IPS-NIHi11 (cell line): ENCODE measurements at places on chromosomes 12 and 14.

DNA sequence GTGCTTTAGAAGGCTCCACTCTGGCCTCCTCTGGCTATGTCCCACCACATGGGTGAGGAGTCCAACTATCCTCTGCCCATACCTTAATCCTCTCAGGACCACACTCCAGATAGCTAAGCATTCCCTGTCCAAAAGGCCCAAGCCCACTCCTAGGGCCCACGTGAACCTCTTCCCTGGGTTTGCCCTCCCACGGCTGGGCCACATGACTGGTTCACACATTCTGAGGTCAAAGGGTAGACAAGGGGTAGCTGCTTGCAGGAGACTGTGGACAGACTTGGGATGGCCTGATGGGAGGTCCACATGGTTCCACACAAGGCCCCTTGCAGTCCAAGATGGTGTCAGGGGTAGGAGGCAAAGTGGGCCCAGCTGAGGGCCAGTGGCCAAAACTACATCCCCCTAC lies 6.0 kb upstream of the PCK2 start:
- DNase-seq = no peak

DNA sequence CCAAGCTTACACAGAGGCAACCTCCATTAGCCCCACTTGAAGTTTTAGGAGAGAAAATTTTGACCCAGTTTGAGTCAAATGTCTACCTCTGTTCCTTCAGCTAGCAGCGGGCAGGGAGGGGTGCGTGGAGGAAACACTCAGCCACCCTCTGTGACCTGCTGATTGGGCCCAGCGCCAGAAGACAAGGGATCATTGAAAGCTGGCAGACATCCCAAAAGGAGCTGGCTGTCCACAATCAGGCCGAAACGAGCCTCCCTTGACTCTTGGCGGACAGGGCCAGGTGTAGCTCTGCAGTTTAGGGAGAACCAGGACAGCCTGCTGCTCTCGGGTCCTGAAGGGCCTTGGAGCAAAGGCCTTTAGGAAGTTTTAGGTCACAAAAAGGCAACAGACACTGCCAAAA lies 41.3 kb downstream of the CD9 start:
- peak; percentile 49 for DNase-seq

GRCh38 chr12:22014041-22014782 lies 31.8 kb upstream of the CMAS start:
- DNase-seq = no peak

DNA sequence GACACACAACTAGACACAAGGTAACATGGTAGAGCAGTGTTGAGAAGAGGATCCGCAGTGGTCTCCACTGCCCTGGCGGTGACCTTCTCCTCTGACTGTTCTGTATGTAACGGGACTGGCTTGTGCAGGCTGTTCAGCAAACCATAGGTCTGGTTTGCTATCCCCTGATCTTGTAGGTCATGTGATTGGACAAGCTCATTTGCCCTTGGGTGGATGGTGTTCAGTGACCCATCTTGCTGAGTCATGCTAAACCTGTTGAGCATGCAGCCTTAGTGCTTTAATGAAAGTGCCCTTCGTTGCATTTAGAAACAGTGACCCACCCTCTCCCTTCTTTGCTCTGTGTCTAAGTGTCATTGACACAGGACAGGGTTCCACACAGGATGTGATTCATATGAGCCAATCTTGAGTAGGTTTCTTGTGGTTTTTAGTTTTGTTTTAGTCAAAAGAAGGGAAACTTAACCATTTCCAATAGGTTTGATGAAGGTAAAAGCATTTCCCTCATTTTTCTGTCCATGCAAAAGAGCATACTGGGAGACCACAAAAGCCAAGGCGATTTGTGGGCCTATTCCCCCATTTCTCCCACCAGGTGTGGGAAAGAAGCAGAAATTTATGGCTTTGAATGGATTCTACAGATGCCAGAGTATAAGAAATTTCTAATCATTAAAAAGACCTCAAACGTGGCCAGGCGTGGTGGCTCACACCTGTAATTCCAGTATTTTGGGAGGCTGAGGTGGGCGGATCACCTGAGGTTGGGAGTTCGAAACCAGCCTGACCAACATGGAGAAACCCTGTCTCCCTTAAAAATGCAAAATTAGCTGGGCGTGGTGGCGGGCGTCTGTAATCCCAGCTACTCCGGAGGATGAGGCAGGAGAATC lies 32.6 kb upstream of the HIF1A start:
- peak; percentile 31 for DNase-seq

DNA sequence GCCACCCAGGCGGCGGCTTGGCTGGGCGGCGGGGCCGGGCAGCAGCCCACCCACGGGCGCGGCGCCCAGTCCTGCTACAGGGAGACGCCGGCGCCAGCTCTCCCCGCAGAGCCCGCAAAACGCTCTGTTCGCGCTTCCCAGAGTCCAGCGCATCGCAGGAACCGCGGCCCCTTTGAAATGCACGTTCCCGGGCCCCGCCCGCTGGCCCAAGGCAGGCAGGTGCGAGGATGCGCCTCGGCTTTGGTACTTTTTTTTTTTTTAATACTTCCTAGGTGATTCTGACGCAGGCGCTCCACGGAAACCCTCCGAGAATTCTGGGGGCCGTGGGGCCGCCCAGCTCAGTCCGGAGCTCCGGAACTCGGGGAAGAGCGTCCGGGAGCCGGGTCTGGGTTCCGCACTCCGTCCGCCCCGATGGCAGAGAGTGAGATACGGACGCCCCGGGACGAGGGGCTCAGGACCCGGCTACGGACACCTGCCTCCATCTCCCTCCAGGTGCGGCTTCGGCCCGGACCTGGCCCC lies 483 bp downstream of the POC1B start:
- DNase-seq = peak; percentile 49

DNA sequence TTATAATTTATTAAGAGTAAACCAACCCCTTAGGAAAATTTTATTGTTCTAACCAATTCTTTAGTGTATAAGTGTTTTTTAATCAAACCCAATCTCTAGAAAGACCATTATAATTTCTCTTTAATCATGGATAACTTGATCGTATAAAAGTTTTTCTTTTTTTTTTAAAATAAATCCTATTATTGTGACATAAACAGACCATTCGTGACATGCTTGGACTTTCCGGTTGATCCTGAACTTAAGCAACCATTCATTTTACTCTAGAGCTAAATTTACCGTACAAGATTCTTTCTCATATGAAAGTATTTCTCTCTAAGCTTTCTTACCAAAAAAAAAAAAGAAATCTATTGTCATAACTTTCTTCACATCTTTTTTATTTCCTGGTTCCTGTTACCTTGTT lies 32.6 kb upstream of the SLC38A4 start:
- no peak for DNase-seq

DNA sequence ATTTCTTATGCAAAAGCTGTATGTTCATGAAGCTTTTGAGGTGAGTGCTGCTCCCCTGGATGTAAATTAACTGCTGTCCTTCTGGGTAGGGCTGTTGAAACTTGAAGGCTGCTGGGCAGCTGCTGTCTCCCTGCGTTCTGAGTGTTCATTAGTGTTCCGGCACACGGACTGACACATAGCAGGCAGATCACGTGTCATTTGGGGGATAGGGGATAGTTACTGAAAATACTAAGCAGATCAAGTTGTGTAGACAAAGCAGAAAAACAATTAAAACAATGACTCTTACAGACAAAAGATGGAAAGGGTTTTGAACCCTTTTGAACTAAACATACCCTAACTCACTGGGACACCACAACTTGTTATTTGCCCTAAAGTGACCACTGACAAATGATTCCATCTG lies 82.5 kb downstream of the PRICKLE1 start:
- DNase-seq = no peak

DNA sequence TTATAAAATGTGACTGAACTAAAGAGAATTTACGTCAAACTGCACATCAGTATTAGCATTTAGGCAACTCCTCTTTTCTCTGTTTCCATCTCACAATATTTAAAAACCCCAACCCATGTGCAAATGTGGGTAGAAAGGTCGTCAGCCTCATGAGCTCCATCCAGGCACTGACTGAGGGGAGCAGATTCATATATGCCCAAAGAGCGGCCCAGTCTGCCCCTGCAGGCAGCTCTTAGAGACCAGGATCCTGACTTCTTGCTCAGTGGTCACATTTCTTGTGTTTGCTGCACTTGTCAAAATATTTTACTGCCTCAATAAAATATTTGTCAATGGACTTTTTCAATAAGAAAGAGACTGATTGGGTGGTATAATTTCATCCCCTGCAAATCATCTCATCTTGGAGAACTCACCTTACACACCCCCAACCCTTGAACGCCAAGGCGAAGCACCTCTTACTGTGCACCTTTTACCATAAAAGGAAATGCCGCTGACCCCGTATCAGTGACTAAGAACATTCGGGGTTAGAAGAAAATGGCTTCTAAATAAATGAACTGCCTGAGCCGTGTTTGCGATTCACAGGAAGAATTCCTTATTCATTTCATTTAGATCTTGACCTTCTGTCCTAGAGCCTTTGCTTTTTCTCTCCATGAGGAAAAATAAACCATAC lies 418.8 kb downstream of the BCL11B start:
- DNase-seq = no peak
